ENCODE measurements at places on chromosomes 3 and 15.

DNA sequence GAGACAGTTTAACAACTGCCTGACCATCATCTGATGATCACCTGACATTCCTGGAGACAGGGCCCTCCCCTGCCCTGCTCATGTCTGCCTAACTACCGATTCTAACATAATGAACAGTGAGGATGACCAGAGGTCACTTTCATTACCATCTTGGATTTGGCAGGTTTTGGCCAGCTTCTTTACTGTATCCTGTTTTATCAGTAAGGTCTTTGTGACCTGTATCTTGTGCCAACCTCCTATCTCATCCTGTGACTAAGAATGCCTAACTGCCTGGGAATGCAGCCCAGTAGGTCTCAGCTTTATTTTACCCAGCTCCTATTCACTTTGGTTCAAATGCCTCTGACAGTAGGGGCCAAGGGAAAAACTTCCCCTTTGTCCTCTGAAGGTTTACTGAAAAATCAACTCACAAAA is 40.2 kb downstream of the METTL6 start:
- DNase-seq, result no peak

DNA sequence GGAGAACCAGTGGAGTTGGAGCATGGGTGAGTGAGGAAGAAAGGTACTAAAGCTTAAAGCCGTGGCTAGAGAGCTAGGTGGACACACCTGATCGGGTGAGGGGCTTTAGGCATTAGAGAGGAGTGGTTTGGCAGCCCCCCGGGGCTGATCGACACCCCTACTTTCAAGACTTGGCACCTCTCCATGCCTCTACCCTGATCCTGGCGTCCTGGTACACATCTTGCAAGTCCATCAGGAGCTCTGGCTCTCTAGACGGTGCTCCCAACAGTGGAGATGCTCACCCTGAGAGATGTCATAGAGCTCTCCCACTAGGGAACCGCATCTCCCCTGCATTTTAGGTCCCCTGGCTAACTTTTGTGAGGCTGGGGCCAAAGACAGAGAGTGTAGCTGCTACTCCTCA is 98.1 kb downstream of the XXYLT1 start:
- DNase-seq, result no peak

- DNase-seq, result no peak
Measured at GRCh38 chr15:26848498-26848897, 18.4 kb upstream of the GABRA5 start.

DNA sequence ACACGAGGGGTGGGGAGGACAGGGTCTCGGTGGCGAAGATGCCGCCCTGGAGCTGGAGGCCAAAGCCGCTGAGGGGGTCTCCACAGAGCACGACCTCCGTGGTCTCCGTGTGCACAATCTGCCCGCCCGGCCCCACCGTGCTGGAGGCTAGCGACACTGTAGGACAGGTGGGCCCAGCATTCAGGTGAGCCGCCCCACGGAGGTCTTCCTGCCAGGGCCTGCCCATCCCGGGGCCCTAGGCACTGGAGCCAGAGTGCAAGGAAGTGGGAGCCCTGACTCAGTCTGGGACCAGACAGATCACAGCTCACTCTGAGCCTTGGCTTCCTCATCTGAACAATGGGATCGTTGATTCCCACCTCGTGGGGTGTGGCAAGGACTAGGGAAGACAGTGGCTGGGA is 25.8 kb downstream of the GRIP2 start:
- DNase-seq, result no peak

DNA sequence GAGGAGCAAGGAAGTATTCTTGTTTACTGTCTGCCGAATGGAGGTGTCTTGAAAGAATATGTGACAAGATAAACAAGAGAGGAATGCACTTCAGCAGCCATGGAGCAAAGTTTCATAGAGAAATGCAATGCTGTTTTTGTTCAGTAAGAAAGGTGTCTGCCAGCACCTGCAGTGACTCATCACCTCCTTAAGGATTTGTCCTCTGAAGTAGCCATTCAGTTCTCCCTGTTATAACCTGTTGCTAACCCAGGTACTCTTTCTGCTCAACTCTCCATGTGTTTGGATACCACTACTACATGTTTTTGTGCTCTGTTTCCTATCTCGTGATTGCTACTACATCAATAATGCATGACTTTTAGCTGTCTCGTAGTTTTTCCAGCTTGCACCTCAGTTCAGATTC is 328.9 kb downstream of the CHL1 start:
- DNase-seq, result no peak

DNA sequence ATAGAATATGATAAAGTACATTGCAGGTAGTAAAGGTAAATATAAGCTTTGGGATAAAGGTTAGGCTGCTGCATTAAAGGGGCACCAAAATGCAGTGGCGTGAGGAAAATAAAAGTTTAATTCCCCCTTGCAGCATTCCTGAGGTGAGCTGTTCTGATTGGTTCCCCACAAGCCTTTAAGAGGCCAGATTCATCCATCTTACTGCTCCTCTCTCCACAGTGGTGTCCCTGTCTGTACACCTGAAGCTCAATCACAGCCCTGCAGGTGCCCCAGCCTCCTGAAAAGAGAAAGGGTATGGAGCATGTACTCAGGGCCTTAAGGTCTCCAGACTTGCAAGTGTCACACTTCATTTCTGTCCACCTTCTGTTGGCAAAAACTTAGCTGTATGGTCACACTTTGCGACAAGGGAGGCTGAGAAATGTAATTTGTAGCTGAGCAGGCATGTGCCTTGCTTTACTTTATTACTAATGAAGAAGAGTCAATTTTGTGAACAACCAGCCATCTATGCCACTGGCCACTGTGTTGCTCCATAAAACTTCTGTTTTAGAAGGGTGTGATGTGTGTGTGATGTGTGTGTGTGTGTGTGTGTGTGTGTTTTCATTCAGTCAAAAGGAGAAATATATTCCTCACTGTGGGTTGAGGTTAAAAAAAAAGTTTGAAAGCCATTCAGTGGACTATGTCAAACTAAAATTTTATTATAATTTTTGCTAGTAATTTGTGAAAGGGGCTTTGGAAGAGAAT is 12.8 kb downstream of the LACTB start:
- no peak for DNase-seq

GRCh38 chr3:113516115-113516505 is 1.2 kb upstream of the SPICE1 start:
- no peak for DNase-seq

GRCh38 chr15:61195116-61196002 is 33.7 kb downstream of the RORA start:
- DNase-seq, result no peak

DNA sequence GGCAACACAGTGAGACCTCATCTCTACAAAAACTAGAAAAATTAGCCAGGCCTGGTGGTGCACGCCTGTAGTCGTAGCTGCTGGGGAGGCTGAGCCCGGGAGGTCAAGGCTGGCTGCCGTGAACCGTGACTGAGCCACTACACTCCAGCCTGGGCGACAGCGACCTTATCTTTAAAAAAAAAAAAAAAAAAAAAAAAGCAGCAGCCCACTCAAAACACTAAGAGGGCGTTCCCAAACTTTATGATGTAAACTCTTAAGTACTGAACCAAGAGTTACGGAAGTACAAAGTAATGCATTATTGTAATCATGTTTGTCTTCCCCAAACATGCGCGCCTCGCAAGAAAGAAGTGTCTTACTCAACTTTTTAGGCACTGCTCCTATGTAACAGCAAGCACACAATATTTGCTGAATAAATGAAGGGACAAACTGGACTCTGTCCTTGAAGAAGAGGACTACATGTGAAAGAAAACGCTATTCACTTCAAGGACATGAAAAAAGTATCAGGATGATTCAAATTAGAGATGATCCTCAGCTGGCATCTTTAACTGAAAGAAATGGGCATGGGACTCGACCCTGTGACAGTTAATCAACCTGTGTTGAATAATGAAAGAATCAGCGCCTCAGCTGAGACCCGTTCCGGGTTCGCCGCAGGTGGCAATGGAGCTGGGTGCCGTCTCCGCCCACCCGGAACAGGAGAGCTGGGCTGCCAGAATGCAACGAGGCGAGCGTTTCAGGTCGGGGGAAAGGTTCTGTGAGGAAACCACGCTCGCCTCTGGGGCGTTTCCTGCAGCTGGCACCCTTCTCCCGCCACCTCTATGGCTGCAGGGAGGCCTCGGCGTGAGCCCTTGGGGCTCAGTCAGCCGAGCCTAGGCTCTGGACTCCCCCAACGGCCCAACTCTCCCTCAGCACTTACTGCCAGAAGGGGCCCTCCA is 718 bp downstream of the SPG11 start:
- DNase-seq, result peak; percentile 81

DNA sequence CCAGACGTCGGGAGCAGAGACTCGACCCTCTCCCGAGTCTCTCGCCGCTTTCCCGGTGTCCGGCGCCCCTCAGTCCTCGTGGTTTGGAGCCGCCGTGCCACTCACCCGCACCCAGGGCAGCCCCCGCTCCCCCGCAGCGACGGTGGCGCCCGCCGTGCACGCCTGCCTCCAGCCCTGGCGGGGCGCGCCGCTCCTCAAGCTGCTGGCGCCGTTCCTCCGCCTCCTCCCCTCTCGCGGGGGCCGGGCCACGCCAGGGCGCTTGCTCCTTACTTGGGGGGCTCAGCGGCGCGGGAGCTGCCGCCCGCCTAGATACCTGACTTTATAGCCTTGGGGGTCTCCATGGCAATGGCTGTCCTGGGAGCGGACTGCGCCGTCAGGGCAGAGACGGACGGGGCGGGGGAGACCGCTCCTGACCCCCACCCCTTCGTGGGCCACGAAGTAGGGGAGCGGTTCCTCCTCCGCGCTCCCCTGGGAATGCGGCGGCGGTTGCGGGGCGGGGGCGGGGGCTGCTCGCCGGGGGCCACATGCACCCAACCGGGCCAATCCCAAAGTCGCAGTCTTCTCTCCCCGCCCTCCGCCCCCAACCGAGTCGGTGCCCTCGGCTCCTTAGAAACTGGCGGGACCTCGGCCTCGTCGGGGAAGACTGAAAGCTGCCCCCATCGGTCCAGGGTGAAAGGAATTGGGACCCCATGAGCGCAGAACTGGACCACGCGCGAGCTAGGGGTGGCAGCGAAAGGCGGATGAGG is at the start of gene ANKRD63:
ANKRD63 (minus strand) TSS at position 196 of the 746 bp plus-strand sequence. CDS start 478 bp downstream, outside the sequence.
- DNase-seq, result no peak

- no peak for DNase-seq
Measured at GRCh38 chr3:169362868-169363267, 300.6 kb downstream of the MECOM start.

DNA sequence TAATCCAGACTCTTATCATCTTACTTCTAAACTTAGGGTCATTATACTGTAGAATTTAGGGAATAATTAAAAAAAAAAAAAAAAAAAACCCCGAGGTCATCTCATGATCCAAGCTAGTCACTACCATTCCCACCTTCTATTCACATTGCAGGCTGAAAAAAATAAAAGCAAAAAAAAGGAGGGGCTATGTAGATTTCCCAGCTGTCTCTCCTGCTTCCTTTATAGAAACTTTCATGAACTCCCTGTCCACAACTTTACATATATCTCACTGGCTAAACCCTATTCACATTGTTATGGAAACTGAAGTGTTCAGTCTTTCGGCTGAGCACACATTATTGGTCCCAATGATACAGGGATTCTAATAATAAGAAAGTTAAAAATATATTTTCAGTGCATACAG is 156.2 kb upstream of the TP63 start:
- no peak for DNase-seq

DNA sequence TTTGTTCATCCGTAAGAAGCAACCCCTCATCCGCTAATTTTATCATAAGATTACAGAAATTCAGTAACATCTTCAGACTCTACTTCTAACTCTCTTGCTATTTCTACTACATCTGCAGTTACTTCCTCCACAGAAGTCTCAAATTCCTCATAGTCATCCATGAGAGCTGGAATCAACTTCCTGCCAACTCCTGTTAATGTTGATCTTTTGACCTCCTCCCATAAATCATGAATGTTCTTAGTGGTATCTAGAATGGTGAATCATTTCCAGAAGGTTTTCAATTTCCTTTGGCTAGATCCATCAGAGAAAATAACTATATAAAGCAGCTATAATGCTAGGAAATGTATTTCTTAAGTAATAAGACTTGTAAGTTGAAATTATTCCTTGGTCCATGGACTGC is 115.1 kb downstream of the TAFA4 start:
- no peak for DNase-seq

GRCh38 chr3:144162042-144162441 is 190.4 kb downstream of the DIPK2A start:
- DNase-seq, result no peak

- DNase-seq, result no peak
Measured at GRCh38 chr3:25610167-25610566, 54.5 kb downstream of the TOP2B start.

GRCh38 chr15:77634266-77634962 is 1.7 kb upstream of the LINGO1 start:
- DNase-seq, result peak; percentile 34

GRCh38 chr15:85690561-85691231 is 104.0 kb downstream of the KLHL25 start:
- DNase-seq, result no peak

GRCh38 chr15:74545086-74545485 is 4.1 kb downstream of the ARID3B start:
- DNase-seq, result no peak

DNA sequence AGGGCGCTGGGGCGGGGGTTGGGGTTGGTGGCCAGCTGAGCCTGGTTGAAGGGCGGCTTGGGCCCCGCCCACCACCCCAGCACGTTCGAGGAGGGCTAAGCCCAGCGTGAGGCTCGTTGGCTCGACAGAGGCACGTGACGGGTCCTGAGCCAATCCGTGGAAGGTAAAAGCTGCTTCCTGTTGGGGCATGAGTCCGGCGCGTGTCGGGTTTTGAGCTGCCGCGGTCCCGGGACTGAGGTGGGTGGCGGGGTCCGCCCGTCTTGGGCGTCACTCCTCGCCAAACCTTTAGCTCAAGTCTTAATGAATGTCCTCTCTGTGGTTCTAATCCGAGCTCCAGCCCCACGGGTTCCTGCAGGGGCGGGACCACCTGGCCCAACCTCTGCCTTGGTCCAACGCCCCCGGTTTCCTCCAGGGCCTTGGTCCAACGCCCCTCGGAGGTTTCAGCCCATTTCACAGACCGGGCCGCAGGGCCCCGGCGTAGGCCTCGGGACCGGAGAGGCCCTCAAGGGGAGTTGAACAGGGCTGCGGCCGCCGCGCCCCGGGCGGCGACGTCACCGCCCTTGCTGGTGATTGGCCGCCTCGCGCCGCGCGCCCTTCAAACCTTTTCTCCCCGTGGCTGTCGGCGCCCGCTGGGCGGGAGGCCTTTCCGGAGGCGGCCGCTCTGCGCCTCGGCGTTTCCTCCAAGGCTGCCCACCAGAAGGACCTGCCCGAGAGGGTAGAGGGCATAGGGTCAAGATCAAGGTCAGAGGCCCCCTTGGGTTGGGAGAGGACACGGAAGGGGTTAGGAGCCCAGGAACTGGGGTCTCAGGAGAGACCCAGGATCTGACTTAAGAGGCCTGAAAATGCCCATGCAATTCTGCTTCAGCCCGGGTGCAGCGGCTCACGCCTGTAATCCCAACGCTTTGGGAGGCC is at the start of gene RCCD1:
RCCD1 (plus strand) TSS at position 173 of the 912 bp plus-strand sequence. CDS start 1,851 bp downstream, outside the sequence.
- DNase-seq, result peak; percentile 92

- no peak for DNase-seq
Measured at GRCh38 chr15:49239105-49239504, 69.1 kb downstream of the GALK2 start.

DNA sequence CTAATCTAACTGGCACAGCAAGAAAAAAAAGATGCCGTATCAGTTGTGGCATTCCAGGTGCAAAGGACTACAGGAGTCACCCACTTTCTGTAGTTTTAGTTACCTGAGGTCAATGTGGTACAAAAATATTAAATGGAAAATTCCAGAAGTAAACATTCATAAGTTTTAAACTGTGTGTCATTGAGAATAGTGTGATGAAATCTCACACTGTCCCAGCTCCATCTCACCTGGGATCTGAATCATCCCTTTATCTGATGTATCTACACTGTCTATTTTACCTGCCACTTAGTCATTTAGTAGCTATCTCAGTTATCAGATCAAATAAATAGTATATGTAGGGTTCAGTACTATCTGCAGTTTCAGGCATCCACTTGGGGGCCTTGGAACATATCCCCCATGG is 26.7 kb downstream of the GBE1 start:
- DNase-seq, result no peak

GRCh38 chr3:191873736-191874135 is 412.8 kb downstream of the PYDC2 start:
- DNase-seq, result no peak
